Astrocyte (in vitro differentiated cells and primary cell): ENCODE measurements at places on chromosomes 2 and 18.

DNA sequence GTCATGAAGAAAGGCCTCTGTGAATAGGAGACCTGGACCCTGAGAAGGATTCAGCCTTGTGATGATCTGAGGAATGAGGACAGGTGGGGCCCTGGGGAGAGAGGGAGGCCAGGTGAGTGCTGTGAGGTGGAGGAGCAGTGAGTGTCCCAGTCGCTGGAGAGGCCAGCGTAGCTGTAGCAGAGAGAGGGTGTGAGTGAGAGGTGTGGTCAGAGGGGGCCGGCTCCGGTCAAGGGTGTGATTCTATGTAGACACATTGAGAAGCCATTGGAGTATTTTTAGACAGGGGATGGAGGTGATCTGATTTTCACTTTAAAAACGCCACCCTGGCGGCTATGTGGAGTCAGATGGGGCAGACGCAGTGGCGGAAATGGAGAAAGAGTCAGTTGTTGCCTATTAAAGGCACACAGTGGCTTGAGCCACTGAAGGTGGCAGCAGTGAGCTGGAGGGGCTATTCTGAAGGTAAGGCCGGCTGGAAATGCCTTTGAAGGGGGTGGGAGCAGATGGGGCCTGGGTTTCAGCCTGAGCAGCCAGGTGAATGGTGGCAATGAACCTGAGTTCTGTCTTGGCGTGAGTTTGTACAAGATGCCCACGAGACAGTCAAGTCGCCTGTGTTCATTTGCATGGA lies 55.6 kb downstream of the GREB1 start:
- peaks cover 10% of the 10 kb centered on the region for H3K27me3 ChIP-seq
- H3K27ac ChIP-seq = no peak overlapping the region
- H3K36me3 ChIP-seq = no peaks in the 10 kb centered on the region
- no peak overlapping the region for H3K4me3 ChIP-seq
- no peaks in the 10 kb centered on the region for H3K4me1 ChIP-seq
- DNase-seq = no peak

GRCh38 chr2:47178341-47178740 lies 23.2 kb upstream of the STPG4 start:
- no peak for DNase-seq
- H3K27ac ChIP-seq = no peak overlapping the region
- no peaks in the 10 kb centered on the region for H3K27me3 ChIP-seq
- no peaks in the 10 kb centered on the region for H3K36me3 ChIP-seq
- H3K4me3 ChIP-seq = no peak overlapping the region

GRCh38 chr2:114113518-114113917 lies 223.6 kb downstream of the ACTR3 start:
- H3K4me3 ChIP-seq = no peak overlapping the region
- no peaks in the 10 kb centered on the region for H3K4me1 ChIP-seq
- no peak overlapping the region for H3K27ac ChIP-seq
- H3K27me3 ChIP-seq = no peaks in the 10 kb centered on the region

- H3K36me3 ChIP-seq = no peaks in the 10 kb centered on the region
- no peak for DNase-seq
- no peaks in the 10 kb centered on the region for H3K4me1 ChIP-seq
- no peaks in the 10 kb centered on the region for H3K27me3 ChIP-seq
- no peak overlapping the region for H3K4me3 ChIP-seq
- H3K27ac ChIP-seq = no peak overlapping the region
Observed at GRCh38 chr18:67650686-67651385, 134.3 kb upstream of the DSEL start.

- no peak overlapping the region for H3K4me3 ChIP-seq
- peaks cover 11% of the 10 kb centered on the region for H3K27me3 ChIP-seq
- peaks cover 11% of the 10 kb centered on the region for H3K4me1 ChIP-seq
- no peaks in the 10 kb centered on the region for H3K36me3 ChIP-seq
- no peak overlapping the region for H3K27ac ChIP-seq
Observed at GRCh38 chr2:6951046-6951445, 33.8 kb downstream of the RNF144A start.

- DNase-seq = no peak
- H3K36me3 ChIP-seq = peaks cover 2% of the 10 kb centered on the region
- no peak overlapping the region for H3K27ac ChIP-seq
- no peaks in the 10 kb centered on the region for H3K4me1 ChIP-seq
Observed at GRCh38 chr2:229909090-229909489, 12.7 kb downstream of the TRIP12 start.

GRCh38 chr18:32920796-32921787 lies 148.3 kb upstream of the KLHL14 start:
- peak overlapping the region; percentile 73 for H3K27ac ChIP-seq
- peak overlapping the region; percentile 30 for H3K4me3 ChIP-seq
- no peaks in the 10 kb centered on the region for H3K36me3 ChIP-seq
- peaks cover 14% of the 10 kb centered on the region for H3K4me1 ChIP-seq

- no peak overlapping the region for H3K4me3 ChIP-seq
- peak; percentile 47 for DNase-seq
- H3K4me1 ChIP-seq = peaks cover 14% of the 10 kb centered on the region
- H3K27me3 ChIP-seq = no peaks in the 10 kb centered on the region
- no peak overlapping the region for H3K27ac ChIP-seq
Observed at GRCh38 chr18:9413576-9413975, 61.7 kb upstream of the RALBP1 start.

DNA sequence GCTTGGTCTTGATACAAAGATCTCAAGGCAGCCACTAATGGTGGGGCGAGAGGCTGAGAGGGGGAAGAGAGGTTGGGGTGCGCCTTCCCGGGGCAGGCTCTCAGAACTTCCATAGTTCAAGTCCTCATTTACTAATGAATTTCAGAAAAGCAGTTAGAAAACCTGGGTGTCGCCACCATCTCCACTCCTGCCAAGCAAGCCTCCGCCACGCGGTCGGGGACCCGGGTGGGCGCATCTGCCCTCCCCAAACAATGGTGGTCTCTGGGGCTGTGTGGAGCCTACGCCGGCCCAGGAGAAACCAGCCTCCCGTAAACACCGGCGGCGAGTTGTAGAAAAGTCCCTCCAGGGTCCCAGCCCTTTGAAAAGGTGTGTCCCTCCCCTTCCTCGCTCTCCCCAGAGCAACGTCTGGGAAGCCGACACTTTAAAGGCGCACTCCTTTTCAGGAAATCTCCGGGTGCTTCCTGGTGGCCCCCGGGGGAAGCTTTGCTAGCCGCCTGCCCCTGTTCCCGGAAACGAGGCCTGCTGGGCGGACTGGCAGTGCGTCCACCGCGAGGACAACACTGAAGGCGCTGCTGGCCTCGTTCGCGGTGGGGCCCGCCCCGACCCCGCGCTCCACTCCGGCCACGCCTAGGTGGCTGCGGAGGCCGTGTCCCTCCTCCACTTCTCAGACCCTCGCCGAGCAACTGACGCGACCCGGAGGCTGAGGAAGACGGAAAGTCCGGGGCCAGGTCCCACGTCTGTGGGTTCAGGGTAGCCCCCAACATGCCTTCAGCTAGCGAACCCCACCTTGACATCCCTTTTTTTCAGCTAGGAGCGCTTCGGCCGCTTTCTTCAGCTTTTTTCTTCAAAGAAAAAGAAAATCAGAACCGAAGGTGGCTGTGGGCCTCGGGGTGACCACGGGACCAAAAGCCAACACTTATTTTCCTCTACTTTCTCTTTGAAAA lies 16.8 kb downstream of the EVX2 start:
- H3K4me3 ChIP-seq = peak overlapping the region; percentile 42
- no peaks in the 10 kb centered on the region for H3K36me3 ChIP-seq
- peaks cover 82% of the 10 kb centered on the region for H3K27me3 ChIP-seq
- no peak overlapping the region for H3K27ac ChIP-seq
- peaks cover 6% of the 10 kb centered on the region for H3K4me1 ChIP-seq
- DNase-seq = no peak

GRCh38 chr2:108029496-108029895 lies 43.2 kb downstream of the SLC5A7 start:
- no peaks in the 10 kb centered on the region for H3K27me3 ChIP-seq
- no peak overlapping the region for H3K27ac ChIP-seq
- no peaks in the 10 kb centered on the region for H3K4me1 ChIP-seq
- H3K36me3 ChIP-seq = no peaks in the 10 kb centered on the region
- no peak overlapping the region for H3K4me3 ChIP-seq

- H3K36me3 ChIP-seq = no peaks in the 10 kb centered on the region
- no peak overlapping the region for H3K27ac ChIP-seq
- no peaks in the 10 kb centered on the region for H3K4me1 ChIP-seq
- H3K4me3 ChIP-seq = no peak overlapping the region
- H3K27me3 ChIP-seq = peaks cover 28% of the 10 kb centered on the region
- no peak for DNase-seq
Observed at GRCh38 chr2:110716959-110717645, 15.3 kb upstream of the ACOXL start.

DNA sequence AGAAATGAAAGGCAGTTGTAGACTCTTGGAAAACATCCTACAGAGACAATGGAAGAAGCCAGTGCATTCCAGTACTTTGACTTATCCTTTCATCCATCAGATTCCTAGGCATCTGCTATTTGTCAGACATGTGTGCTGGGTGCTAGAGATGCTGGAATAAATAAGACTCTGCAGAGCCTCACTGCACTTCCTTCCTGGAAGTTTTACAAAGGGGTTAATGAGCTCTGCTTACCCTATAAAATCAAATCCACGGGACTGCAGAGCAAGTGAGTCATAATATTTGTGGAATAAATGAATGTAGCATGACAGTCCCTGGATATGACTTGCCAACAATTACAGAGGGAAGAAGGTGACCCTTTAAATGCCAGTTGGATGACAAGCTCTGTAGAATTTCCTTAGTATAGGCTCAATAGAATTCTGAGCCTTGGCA lies 52.7 kb upstream of the NPAS2 start:
- H3K4me3 ChIP-seq = no peak overlapping the region
- no peaks in the 10 kb centered on the region for H3K36me3 ChIP-seq
- peak; percentile 79 for DNase-seq
- no peaks in the 10 kb centered on the region for H3K27me3 ChIP-seq

GRCh38 chr18:2627821-2628276 lies 27.7 kb upstream of the SMCHD1 start:
- H3K4me1 ChIP-seq = no peaks in the 10 kb centered on the region
- no peaks in the 10 kb centered on the region for H3K36me3 ChIP-seq
- H3K4me3 ChIP-seq = no peak overlapping the region
- H3K27me3 ChIP-seq = no peaks in the 10 kb centered on the region

DNA sequence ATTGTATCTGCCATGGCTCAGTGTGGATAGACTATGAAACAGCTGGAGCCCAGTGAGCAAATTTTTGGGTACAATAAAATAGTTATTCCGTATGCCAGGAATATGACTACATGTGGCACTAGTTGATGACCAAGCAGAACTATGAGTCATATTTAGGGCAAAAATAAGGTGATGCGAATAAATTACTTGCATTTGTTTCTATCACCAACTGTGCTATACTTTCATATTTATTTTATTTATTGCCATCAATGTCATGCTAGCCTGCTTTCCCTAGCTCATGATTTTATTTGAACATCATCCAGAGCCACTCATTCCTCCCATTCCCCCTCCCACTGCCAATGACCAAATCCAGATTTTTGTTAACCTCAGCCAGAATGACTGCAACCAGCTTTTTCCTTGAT lies 13.3 kb upstream of the FAP start:
- H3K27ac ChIP-seq = no peak overlapping the region
- no peaks in the 10 kb centered on the region for H3K27me3 ChIP-seq
- H3K4me1 ChIP-seq = peaks cover 19% of the 10 kb centered on the region
- no peaks in the 10 kb centered on the region for H3K36me3 ChIP-seq

GRCh38 chr2:23639406-23639982 lies 254.5 kb downstream of the KLHL29 start:
- H3K27ac ChIP-seq = no peak overlapping the region
- DNase-seq = no peak
- H3K27me3 ChIP-seq = no peaks in the 10 kb centered on the region
- no peaks in the 10 kb centered on the region for H3K36me3 ChIP-seq
- peaks cover 13% of the 10 kb centered on the region for H3K4me1 ChIP-seq

GRCh38 chr2:715038-715437 lies 37.8 kb upstream of the TMEM18 start:
- DNase-seq = no peak
- no peaks in the 10 kb centered on the region for H3K36me3 ChIP-seq

DNA sequence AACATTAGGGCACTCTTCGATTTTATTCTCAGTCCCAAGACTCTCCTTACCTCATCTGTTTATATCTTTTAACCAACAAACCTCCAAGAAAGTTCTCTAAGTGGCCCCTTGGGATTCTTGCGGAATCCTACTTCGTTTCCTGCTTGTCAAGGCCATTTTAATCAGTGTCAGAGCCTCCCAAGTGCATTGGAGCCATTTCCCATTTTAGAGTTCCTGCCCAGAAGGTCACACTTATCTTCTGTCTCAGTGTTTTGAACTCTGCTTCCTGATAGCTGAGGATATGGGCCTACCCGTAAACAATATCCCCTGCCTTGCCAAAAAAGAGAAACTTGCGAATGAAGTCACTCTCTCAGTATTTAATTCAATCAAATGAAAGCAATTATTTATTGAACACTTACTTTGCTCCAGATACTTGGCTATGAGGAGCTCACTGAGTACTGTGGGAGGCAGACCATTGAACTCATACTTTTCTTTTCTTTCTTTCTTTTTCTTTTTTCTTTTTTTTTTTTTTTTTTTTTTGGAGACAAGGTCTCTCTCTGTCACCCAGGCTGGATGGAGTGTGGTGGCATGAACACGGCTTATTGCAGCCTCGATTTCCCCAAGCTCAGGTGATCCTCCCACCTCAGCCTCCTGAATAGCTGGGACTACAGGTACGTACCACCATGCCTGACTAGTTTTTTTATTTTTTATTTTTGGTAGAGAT lies 5.7 kb upstream of the NOSTRIN start:
- H3K36me3 ChIP-seq = no peaks in the 10 kb centered on the region
- H3K4me1 ChIP-seq = no peaks in the 10 kb centered on the region
- no peak for DNase-seq
- no peak overlapping the region for H3K27ac ChIP-seq
- no peaks in the 10 kb centered on the region for H3K27me3 ChIP-seq

DNA sequence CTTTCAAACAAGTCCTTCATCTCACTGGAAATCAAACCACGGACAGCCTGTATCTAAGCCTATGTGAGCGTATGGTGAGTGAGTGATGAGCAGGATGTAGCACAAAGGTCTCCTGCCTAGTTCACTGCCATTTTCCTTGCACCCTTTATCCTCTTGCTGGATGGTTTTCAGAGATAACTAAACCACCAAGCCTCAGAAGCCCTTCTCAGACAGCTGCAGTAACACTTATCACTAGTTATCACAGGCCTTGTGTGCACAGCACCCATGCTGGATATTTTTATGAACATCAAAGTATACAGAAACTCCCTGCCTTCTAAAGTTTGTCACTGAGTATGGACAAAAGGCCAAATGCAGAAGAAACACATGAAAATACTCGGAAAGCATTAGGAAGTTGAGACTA lies 69.5 kb downstream of the C1D start:
- no peak overlapping the region for H3K4me3 ChIP-seq
- peaks cover 11% of the 10 kb centered on the region for H3K4me1 ChIP-seq
- H3K27me3 ChIP-seq = no peaks in the 10 kb centered on the region
- no peak for DNase-seq
- H3K36me3 ChIP-seq = no peaks in the 10 kb centered on the region
- H3K27ac ChIP-seq = no peak overlapping the region

- H3K4me1 ChIP-seq = no peaks in the 10 kb centered on the region
- H3K36me3 ChIP-seq = no peaks in the 10 kb centered on the region
- no peak for DNase-seq
- H3K4me3 ChIP-seq = no peak overlapping the region
- peaks cover 2% of the 10 kb centered on the region for H3K27me3 ChIP-seq
Observed at GRCh38 chr2:15792331-15792730, 148.0 kb upstream of the MYCN start.
